ENCODE measurements at places on chromosomes 1 and 21.

GRCh38 chr1:89176971-89177370 lies 1.2 kb upstream of the GBP7 start:
- DNase-seq = no peak

GRCh38 chr1:192901500-192901899 lies 92.7 kb downstream of the RGS2 start:
- DNase-seq = no peak

GRCh38 chr1:237705462-237705861 lies 185.3 kb downstream of the ZP4 start:
- DNase-seq = no peak

DNA sequence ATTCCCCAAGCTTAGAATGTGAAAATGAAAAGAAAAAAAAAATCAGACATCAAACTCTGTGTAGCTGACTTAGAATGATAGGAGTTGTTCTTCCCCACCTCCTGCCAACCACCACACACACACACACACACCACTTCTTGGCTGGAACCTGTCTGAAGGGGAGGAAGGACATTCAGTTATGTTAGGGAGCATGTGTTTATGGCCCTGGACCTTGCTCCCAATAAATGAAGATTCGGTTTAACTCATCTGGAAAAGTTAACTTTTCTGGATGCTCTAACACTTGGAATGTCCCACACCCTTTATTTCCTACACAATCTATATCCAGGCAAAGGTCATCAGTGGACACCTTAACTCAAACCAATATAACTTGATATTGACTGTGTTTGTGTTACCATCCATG lies 112.4 kb downstream of the DAB1 start:
- DNase-seq = no peak

DNA sequence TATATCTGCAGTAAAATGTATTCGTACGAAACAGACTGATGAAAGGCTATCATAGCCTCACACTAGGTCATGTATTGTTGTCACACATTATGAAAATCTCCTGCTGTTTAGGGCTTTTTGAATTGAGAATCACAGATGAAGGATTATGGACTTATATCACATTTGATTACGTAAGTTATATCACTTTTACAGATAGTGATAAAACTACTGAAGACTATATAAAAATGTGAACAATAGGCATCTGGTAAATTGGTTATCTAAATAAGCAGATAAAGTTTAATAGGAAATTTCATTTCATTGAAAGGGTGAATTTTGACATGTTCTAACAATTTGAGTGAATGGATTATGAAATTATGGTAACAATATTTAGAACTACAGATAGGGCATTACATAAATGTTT lies 20.0 kb downstream of the LAMC1 start:
- no peak for DNase-seq

GRCh38 chr1:23263380-23263887 lies 46.1 kb upstream of the HTR1D start:
- DNase-seq = no peak

- DNase-seq = no peak
Observed at GRCh38 chr1:104291156-104291555, 541.5 kb downstream of the AMY1C start.

- DNase-seq = peak; percentile 24
Observed at GRCh38 chr1:202806845-202807450, 1.3 kb downstream of the KDM5B start.

DNA sequence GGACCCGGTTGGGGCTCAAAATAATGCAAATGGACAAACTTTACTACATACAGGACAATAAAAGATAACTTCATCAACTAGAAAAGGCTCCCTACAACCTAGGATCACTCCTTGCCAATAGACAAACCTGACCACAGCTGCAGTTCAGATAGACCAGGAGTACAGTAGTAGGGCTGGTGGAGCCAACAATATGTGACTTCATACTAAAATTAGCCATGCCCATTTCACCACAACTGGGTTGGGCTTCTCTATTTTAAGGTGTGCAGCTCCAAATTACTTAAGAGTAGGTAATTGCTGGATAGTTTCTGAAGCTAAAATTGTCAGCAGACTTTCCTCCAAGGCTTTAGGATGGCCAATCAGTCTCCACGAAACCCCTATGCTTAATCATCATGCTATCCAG lies 3.9 kb downstream of the DENND1B start:
- DNase-seq = no peak

- no peak for DNase-seq
Observed at GRCh38 chr1:116164604-116165368, 53.6 kb downstream of the MAB21L3 start.

DNA sequence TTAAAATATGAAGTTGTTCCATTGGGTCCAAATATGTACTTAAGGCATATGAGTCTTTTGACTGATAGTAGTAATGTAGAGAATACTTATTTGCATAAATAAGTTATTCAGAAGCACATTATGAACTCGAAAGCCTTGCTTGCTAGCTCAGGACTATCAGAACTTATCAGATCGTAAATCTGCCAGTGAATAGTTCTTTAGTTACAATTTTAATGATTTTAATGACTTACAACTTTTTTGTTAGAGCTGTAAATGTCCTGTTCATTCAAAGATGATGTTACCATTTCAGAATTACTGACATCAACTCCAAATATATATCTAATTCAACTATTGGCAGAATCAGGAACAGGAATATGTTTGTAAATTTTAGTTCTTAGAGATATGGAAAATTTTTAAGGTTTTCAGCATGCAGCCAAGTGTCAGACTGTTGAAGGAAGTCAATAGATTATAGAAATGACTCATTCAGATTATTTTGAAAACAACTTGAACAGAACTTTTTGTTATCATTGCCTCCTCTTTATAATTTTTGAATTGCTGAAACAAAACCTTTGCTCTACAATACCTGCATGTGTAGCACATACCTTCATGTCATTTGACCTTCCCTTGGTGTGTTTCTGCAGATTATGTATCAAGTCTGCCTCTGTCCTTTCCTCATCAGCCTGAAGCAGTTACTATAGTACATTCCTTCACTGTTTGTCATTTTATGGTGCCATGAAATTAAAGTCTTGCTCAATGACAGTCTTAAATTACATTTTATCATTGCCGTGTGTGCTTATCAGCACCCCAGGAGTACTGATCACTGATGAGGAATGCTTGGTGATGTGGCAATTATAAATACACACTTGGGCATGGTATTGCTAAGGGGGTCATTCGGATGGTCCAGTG lies 44.9 kb downstream of the LRRC8D start:
- no peak for DNase-seq

- no peak for DNase-seq
Observed at GRCh38 chr1:18778437-18778836, 81.0 kb downstream of the TAS1R2 start.

DNA sequence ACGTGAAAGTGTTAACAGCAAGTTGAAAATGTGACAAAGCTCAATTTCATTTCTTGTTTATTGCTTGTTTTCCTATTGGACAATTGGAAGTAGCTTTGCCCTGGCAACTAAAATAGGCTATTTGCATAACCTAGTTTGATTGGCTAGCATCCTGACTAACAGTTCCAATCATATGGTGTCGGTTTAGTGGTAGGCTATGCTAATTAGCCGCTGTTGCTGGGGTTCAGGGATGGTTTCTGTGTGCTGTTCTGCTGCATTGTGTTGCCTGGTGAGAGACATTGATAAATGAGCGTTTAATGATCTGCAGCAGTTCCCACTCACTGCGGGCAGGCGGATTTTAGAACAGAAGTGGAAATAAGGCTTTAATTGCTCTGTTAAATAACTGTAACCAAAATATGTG lies 68.5 kb downstream of the DYRK1A start:
- peak; percentile 85 for DNase-seq
